ENCODE measurements at places on chromosomes 7 and 10.

DNA sequence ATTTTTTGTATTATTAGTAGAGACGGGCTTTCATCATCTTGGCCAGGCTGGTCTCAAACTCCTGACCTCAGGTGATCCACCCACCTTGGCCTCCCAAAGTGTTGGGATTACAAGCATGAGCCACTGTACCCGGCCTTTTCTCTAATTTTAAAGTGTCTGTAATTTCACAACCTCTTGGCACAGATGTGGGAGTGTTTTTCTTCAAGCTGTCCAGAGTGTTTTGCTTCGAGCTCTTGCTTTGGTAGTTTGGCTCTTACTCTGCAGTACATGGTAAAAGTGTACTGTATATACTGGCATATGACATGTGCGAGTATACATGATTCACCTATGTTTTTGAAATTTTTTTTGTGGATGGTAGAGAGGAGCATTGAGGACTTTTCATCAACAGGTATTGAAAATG is 9.8 kb downstream of the SRGN start:
- H3K4me3 ChIP-seq, result no peak overlapping the region
- peaks cover 49% of the 10 kb centered on the region for H3K4me1 ChIP-seq
- DNase-seq, result no peak
- H3K36me3 ChIP-seq, result peaks cover 54% of the 10 kb centered on the region
- H3K27ac ChIP-seq, result no peak overlapping the region
- H3K27me3 ChIP-seq, result no peaks in the 10 kb centered on the region

- H3K4me1 ChIP-seq, result no peaks in the 10 kb centered on the region
- H3K36me3 ChIP-seq, result no peaks in the 10 kb centered on the region
- H3K27me3 ChIP-seq, result no peaks in the 10 kb centered on the region
- H3K4me3 ChIP-seq, result no peak overlapping the region
- no peak overlapping the region for H3K27ac ChIP-seq
Observed at GRCh38 chr7:142771353-142771723, 568 bp downstream of the PRSS2 start.

DNA sequence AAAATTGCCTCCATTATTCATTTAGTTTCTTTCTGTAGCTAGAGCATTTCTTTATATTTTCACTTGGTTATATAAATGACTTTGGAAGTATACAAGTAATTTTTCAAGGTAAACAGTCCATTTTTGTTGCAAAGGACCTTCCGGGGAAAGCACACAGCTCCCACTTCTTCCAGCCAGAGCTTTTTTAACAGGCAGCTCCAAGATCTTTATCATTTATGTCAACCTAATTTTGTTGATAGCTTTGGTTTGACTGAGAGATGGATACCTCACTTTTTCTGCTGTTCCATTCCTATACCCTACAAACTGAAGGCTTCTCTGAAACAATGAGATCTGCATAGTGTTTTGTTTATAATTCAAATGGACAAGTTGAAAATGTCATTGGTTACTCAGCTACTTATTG is 49.3 kb upstream of the RAB11FIP2 start:
- H3K27ac ChIP-seq, result no peak overlapping the region
- no peaks in the 10 kb centered on the region for H3K27me3 ChIP-seq
- H3K4me3 ChIP-seq, result no peak overlapping the region
- no peaks in the 10 kb centered on the region for H3K4me1 ChIP-seq

DNA sequence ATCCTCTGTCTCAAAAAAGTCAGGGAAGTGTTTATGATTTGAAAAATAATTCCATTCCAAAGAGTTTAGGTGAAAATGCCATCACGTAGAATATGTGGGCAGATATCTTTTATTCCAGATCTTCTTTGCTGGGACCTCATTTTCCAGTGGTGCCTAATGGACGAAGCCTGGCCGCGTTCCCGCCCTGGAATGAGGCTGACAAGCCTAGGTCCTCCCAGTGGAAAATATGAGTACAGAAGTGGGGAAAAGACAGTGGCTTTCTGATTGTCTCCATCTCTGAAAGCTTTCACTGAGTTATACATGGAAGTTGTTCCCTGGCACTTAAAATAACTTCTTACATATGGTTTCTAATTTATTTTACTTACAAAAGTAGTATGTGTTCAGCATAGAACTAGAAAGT is 139.4 kb downstream of the TACC2 start:
- no peaks in the 10 kb centered on the region for H3K4me1 ChIP-seq
- DNase-seq, result no peak
- H3K27me3 ChIP-seq, result peaks cover 13% of the 10 kb centered on the region
- no peak overlapping the region for H3K27ac ChIP-seq
- H3K4me3 ChIP-seq, result no peak overlapping the region
- no peaks in the 10 kb centered on the region for H3K36me3 ChIP-seq

- no peaks in the 10 kb centered on the region for H3K36me3 ChIP-seq
- no peak overlapping the region for H3K4me3 ChIP-seq
- H3K4me1 ChIP-seq, result no peaks in the 10 kb centered on the region
- no peak overlapping the region for H3K27ac ChIP-seq
- DNase-seq, result no peak
Observed at GRCh38 chr7:110800984-110801383, 289.9 kb upstream of the LRRN3 start.

- no peak overlapping the region for H3K27ac ChIP-seq
- H3K4me3 ChIP-seq, result no peak overlapping the region
- DNase-seq, result no peak
- no peaks in the 10 kb centered on the region for H3K36me3 ChIP-seq
- H3K27me3 ChIP-seq, result no peaks in the 10 kb centered on the region
Observed at GRCh38 chr10:4733150-4733842, 92.7 kb upstream of the AKR1E2 start.

DNA sequence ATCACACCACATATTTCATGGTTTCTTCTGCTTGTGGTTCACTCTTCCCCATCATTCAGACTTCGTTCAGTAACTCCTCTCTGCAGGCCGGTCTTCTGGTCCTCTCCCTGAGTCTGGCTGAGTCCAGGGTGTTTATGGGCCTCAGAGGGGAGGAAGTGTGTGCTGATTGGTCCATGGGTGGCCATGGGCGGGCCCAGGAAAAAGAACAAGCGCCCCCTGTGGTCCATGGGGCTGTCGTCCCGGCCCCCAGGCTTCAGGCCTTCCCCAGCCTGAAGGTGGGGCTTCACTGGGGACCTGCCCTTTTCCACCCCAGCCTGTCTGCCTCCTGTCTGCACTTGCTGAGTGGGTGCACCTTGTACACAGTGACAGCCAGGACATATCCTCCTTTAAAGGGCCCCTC is 123.7 kb downstream of the VIPR2 start:
- no peak for DNase-seq
- H3K4me3 ChIP-seq, result no peak overlapping the region
- H3K27me3 ChIP-seq, result no peaks in the 10 kb centered on the region

DNA sequence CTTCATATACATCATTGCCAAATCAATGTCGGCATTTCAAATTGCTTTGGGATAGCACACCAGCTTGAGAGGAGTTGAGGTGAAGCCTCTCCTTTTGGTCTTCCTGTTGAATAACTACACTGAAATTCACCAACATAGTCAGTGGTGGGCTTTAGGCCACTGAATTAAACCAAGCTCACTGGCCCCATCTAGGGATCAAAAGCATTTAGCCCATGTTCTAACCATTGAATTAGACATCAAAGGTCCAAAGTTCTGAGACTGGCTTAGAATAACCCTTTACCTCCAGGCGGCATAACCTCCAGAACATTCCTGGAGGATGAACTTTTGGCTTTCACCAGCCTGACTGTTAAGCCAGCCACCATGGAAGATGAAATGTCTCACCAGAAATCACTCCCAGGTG is 54.6 kb downstream of the BPGM start:
- no peak overlapping the region for H3K4me3 ChIP-seq
- H3K4me1 ChIP-seq, result no peaks in the 10 kb centered on the region
- H3K27me3 ChIP-seq, result no peaks in the 10 kb centered on the region

DNA sequence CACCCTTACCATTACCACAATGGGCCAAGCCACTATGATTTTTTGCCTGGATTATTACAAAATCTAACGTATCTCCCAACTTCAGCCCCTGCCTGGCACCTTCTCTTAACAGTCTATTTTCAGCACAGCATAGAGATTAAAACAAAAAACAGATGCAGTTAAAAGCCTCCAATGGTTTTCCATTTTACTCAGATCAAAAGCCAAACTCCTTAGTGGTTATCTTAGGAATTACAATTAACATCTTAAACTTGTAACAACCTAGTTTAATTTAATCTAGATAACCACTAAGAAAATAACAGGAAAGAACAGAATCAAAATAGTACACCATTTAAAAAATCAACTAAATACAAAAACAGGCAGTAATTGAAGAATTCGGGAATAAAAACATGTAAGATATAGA is 43.5 kb downstream of the DNAJC1 start:
- H3K27me3 ChIP-seq, result no peaks in the 10 kb centered on the region
- no peaks in the 10 kb centered on the region for H3K36me3 ChIP-seq
- H3K27ac ChIP-seq, result no peak overlapping the region
- H3K4me1 ChIP-seq, result no peaks in the 10 kb centered on the region
- H3K4me3 ChIP-seq, result no peak overlapping the region
- no peak for DNase-seq

DNA sequence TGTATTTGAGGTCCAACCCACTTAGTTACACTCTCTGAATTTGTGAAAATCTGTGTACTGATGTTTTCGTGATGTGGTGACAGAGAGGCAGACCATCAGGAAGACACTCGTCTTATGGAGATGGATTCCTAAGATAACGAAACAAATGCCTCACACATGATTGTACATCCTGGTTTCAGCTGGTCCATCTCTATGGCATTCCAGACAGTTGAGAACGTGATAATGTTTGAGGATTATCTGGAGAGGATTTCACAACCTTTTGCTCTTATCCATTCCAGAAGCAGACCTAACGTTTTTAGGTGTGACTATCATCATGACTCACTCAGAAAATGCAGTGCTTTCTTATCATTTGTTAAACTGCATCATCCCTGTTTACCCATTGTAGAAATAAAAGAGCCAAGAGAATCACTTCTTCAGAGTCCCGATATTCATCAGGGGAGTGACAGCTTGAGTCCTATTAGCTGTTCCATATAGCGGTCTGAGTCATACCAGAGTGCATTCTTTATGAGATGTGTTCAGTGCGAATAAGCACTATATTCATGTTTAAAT is 74.5 kb downstream of the BMPER start:
- H3K27ac ChIP-seq, result no peak overlapping the region
- H3K36me3 ChIP-seq, result no peaks in the 10 kb centered on the region
- no peaks in the 10 kb centered on the region for H3K27me3 ChIP-seq
- H3K4me1 ChIP-seq, result no peaks in the 10 kb centered on the region
- no peak for DNase-seq
- no peak overlapping the region for H3K4me3 ChIP-seq

- no peaks in the 10 kb centered on the region for H3K27me3 ChIP-seq
- DNase-seq, result no peak
- H3K4me3 ChIP-seq, result no peak overlapping the region
- no peak overlapping the region for H3K27ac ChIP-seq
Observed at GRCh38 chr7:81294897-81295515, 376.2 kb upstream of the SEMA3C start.

GRCh38 chr10:57015187-57015586 is 654.1 kb upstream of the ZWINT start:
- H3K27ac ChIP-seq, result no peak overlapping the region
- no peaks in the 10 kb centered on the region for H3K27me3 ChIP-seq
- H3K36me3 ChIP-seq, result no peaks in the 10 kb centered on the region
- DNase-seq, result no peak
- H3K4me1 ChIP-seq, result no peaks in the 10 kb centered on the region
- H3K4me3 ChIP-seq, result no peak overlapping the region

- H3K27ac ChIP-seq, result no peak overlapping the region
- DNase-seq, result no peak
- H3K36me3 ChIP-seq, result no peaks in the 10 kb centered on the region
- H3K27me3 ChIP-seq, result no peaks in the 10 kb centered on the region
- H3K4me1 ChIP-seq, result no peaks in the 10 kb centered on the region
Observed at GRCh38 chr7:108097703-108098102, 32.5 kb downstream of the LAMB4 start.

Data from CD4-positive, alpha-beta T cell (primary cell).